Hematopoietic multipotent progenitor cell (in vitro differentiated cells): ENCODE measurements at places on chromosomes 6 and 20. TPM values are rescaled to one million over a fixed set of nuclear protein-coding genes. Genes with fewer than 3 reads are reported as not detected.

The CENPW gene
- 1.1 TPM for total RNA-seq

The PHACTR1 gene
- 34.2 TPM for total RNA-seq

The SLC29A1 gene
- 26.9 TPM for total RNA-seq

The ACOT13 gene
- total RNA-seq: 3.8 TPM

The ABHD16B gene
- total RNA-seq: 0.27 TPM

The RNF217 gene
- total RNA-seq: 11.8 TPM

GRCh38 chr6:16130932-16131387 lies 2.1 kb downstream of the MYLIP start:
- peak; percentile 89 for DNase-seq

GRCh38 chr6:25981568-25982263 lies 19.1 kb downstream of the TRIM38 start:
- no peak for DNase-seq

GRCh38 chr20:54197621-54198604 lies 10.0 kb upstream of the PFDN4 start:
- DNase-seq: peak; percentile 31

DNA sequence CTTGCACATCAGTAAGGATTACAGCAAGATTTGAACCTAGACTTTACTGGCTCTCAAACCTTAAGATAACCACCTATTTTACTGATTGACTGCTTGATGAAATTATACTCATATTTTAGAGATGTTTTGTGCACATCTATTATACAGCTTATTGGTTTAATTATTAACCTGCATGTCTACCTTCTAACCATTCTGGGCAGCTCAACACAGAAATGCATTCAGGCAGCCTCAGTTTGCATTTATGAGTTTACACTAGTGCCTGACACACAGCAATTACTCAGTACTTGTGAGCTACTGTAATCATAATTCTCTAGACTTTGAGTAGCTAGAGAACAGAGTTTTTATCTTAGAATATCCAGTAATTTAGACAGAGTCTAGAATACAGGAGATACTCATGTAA lies 273.9 kb upstream of the THEMIS start:
- no peak for DNase-seq

GRCh38 chr6:163377561-163377960 lies 37.0 kb upstream of the QKI start:
- DNase-seq: no peak

GRCh38 chr6:83086751-83087150 lies 19.3 kb downstream of the DOP1A start:
- no peak for DNase-seq

DNA sequence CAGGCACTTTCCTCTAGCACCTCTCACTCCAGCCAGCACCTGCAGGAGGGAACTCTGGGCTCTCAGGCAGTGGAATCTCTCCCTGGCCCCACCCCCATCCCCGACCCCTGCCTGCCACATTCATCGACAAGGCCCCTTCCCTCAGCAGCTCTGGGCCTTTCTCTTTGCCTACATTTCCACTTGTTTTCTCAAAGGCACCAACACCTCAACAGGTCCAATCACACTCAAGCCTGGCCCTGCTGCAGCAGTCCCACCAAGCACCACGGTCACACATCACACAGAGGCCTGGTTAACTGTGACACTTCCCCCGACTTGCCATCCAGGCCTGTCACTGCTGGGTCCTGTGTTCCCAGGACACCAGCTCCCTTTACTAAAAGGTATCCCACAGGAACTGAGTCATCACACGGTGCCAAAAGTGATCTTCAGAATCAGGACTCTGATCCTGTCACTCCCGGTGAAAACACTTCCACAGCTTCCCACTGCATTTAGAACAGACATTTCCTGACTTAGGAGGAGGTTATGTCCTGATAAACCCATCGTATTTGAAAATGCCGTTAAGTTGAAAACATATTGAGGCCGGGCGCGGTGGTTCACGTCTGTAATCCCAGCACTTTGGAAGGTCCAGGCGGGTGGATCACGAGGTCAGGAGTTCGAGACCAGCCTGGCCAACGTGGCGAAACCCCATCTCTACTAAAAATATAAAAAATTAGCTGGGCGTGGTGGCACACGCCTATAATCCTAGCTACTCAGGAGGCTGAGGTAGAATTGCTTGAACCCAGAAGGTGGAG lies 54.9 kb downstream of the MYH7B start:
- no peak for DNase-seq

GRCh38 chr6:63943826-63944225 lies 308.2 kb downstream of the PHF3 start:
- no peak for DNase-seq

DNA sequence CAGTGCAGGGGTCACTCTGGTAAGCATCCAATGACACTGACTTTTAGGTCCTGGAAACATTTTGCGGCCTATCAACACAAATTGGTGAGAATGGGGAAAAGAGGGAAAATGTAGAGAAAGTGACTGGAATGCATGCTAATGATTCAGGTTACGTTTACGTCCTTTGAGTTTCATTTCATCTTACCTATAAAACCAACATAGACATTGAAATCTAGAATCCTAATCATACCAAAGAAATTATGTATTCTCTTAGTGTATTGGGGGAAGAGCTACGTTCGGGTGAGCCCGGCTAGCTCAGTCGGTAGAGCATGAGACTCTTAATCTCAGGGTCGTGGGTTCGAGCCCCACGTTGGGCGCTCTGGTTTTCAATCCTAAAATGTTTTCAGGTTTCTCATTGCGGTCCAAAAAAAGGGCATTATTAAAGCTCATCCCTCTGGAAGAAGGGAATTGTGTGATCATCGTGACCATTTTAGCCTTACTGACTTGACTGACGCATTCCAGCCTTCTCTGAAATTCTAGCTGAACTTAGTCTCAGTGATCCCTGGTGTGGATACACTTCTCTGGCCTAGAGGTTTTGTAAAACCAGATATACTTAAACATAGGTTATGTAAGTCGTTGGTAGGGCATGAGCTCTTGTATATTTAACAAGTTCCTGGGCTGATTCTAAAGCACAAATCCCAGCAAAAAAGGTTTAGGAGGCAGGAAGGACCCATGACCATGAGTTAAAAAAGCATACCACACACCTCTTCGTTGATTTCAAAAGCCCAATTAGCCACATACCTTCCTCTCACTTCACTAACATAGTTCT lies 18.3 kb downstream of the HMGN4 start:
- DNase-seq: no peak

DNA sequence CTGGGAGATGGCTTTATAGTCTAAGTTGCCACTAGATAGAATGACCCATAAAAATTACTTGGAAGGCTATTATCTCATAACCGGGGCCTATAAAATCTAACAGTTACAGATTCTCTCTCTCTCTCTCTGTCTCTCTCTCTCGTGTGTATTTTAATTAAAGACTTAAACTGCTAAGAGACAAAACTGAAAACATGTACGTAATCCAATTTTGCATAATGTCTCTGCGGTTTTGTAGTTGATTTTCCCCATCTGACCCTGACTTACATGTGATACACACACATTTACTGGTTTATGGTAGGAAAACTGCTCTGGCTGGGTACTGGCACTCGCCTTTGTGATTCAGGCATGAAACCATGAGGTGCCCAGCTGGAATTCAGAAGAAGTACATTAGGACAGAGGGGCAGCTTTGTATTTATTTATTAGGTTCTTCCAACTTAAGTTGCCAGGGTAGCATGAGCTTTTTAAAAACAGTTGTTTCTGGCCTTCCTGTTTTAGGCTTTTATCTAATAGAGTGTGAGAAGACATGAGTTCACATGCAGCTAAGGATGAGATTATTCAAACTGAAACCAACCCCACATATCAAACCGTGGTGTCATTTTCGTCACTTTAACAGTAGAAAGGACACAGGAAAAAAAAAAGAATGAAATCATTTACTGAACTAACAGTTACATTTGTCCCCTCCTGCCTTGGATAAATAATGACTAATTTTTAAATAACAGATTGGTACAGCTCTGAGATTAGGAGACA lies 182.5 kb downstream of the GMPR start:
- DNase-seq: peak; percentile 57

DNA sequence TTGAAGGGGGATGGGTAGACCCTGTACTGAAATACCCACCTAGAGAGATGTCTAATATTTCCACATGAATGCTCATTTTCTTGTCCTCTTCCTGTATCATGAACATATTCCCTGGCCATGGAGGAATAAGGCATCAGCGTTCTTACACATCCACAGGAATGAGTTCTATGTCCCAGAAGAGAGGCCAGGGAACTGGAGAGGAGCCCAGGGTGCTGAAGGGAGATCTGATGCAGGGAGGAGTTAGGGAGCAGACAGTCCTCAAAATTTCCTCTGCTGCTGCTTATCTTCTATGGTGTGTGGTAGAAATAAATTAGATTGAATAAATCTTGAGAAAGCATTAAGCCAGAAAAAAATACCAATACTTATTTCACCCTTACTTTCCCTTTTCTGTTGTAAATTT lies 295.0 kb downstream of the KCNQ5 start:
- DNase-seq: no peak

GRCh38 chr6:113011801-113012200 lies 664.7 kb downstream of the RFPL4B start:
- DNase-seq: no peak

GRCh38 chr6:138656364-138657064 lies 117.1 kb upstream of the CCDC28A start:
- DNase-seq: no peak

DNA sequence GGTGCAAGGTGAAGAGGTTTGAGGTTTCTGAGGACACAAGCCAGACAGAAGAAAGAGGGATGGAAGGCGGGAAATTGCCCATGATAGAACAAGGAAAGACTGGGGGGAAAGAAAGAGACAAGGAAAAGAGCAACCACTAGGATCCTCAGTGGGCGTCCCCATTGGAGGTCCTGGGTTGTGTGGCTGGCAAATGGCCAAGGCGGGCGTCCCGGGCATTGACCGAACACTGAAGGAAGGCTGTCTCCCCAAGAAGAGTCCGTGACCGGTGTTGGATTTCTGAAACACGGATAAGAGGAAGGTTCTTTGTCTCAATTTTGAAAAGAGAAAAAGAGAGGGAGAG lies 746.6 kb upstream of the ADGRB3 start:
- DNase-seq: no peak

DNA sequence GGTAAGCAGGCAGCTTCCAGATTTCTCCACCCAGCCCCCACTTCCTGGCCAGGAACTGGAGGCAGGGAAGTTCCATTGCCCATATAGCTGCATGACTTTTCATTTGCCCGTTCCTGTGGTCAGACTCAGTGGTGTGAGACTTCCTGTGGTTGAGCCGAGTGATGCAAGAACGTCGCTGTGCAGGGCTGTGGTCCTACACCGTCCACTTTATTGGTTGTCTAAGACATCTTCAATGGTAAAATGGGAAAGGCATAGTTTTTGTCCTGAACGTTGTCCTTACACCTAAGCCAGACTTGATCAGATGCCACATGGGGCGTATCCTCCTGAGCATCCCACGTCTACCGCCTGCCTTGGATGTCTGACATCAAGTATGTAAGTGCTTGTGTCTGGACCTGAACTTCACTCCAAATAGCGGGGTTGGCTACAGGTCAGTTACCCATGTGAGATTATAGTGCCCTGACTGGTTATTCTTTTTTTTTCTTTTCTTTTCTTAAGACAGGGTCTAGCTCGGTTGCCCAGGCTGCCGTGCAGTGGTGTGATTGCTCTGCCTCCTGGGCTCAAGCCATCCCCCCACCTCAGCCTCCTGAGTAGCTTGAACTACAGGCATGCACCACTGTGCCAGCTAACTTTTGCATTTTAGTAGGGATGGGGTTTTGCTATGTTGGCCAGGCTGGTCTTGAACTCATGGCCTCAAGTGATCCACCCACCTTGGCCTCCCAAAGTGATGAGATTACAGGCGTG lies 25.9 kb upstream of the GTSF1L start:
- DNase-seq: no peak

GRCh38 chr20:19986419-19986818 lies 30.7 kb upstream of the NAA20 start:
- DNase-seq: no peak

GRCh38 chr6:168953461-168953860 lies 300.2 kb downstream of the THBS2 start:
- DNase-seq: no peak

DNA sequence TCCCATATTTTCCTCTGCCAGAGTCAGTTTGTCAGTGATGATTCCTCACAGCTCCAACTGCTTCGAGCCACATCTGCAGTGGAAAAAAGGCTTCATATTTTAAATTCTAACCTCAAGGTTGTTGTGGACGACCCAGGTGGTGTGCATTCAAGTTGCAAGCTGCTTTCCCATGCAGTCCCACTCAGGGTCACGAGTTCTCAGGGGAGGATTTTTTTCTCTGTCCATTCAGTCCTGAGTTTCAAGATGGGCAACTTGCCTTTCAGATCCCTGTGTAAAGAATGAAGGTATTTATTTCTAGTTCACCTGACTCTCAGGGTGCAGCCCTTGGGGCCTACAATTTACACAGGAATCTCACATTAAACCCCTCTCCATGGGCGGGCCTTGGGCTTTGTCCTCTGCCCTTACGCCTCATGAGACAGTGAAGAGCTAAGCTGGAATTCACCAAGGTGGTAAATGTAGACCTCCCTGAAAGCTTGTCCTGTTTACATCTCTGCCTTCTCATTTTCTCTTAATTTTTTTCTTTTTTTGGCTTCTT lies 65.9 kb downstream of the TPD52L1 start:
- no peak for DNase-seq
